NT2/D1 (cell line): ENCODE measurements at places on chromosomes 7 and 10.
A peak's percentile ranks its signal among the peaks of the same experiment; 100 is the strongest.

DNA sequence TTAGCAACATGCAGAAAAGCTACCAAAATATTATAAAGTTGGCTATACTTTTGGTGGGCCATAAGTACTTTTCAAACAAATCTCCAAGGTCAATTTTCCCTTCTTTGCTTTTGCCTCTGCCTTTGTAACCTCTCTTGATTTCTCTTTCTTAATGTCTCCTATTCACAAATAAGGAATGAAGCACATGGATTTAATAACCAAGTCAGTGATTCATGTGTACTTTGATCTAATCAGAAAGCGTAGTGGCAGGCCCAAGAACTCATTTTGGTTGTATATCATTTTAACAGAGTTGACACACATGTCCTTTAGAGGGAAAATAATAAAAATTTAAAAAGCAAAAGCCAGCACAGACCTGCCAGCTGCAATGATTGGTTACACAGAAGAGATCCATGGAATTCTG lies 93.7 kb downstream of the FZD1 start:
- DNase-seq, result no peak

DNA sequence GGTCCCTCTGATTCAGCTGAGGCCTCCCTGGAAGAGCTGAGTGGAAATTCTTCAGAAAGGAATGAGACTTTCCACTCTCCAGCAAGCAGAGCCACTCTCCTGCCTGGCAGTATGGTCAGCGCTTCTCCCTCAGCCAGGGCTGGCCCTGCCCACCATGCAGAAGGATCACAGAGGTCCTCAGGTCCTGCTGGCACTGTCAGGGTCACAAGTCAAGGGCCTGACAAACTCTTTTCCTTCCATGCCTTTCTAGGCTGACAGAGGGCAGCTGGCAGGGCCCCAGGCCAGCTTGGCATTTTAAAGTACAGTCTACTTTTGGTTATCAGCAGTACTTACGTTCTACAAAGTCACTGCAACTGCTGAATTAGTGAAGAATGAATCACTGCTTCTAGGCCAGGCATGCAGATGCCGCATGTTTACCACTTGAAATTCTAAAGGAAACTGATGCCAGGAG lies 119.3 kb upstream of the FRMD4A start:
- no peak for DNase-seq

DNA sequence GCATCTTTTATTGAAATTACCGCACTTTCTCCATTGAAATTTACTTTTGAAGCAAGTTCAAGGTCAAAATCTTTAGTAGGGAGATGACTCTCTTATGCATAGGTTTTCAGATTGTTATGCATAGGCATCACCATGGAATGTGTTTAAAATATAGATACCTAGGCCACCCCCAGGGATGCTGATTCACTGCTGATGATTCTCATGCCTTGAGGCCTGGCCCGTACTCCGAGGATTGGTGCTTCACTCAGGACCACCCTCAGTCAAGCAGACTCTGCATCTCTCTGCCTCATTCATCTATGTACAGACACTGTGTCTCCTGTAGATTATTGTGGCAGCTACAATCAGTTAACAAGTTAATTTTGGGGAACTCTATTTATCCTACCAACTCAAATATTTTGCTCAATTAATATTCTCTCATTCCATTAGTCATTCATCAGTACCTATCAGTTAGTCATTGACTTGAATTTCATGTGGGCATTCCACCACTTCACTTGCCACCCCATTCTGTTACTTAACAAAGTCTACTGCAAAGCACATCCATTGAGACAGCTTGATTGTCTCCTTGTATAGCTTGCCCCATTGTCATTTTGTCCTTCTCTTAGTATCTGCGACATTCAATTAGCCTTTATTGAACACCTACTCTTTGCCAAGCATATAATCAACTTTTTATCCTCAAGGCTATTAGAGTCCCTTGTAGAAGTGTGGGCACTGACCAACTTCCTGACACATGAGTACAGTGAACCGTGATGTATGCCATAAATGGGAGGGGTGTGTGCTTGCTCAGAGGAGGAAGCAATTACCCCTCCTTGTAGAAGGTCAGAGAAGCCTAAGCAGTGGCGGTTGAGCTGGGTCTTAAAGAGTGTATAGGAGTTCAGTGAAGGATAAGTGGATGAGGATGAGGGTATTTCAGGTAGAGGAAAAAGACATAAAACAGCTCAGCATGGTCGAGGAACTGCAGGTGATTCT lies 255.6 kb upstream of the BMPER start:
- DNase-seq, result no peak

- no peak for DNase-seq
These were observed 475.3 kb upstream of the NRP1 start for GRCh38 chr10:33809732-33810131.

DNA sequence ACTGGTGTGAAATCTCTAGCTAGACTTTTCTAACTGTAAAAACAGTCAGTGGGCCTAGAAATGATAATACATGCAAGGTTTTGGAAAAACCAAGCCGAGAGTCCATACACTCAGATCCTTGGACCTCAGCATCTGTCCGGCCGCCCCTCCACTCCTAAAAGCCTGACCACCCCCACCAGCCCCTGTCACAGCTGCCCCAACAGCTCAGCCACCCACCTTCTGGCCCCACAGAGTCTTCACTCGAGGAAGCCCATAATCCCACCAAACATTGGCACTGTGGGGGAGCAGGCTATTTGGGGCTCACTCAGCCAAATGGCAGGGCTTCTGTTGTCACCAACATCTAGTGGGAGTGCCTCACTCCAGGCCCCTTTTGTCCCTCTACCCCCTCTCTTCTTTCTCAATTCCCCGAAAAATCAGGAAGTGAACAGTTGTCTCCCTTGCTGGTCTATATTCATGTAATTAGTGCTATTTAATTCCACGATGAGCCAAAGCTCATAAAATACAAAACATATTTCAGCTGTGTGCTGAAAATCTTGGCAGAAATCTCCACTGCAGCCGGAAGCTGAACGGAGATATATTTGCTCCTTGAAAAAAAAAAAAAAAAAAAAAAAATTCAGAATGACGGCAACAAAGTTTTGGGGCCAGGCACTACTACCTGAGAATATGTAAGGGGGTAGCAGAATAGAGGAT lies 55.5 kb downstream of the PLXNA4 start:
- DNase-seq, result no peak

GRCh38 chr10:44985175-44985681 lies 6.6 kb upstream of the DEPP1 start:
- DNase-seq, result no peak

DNA sequence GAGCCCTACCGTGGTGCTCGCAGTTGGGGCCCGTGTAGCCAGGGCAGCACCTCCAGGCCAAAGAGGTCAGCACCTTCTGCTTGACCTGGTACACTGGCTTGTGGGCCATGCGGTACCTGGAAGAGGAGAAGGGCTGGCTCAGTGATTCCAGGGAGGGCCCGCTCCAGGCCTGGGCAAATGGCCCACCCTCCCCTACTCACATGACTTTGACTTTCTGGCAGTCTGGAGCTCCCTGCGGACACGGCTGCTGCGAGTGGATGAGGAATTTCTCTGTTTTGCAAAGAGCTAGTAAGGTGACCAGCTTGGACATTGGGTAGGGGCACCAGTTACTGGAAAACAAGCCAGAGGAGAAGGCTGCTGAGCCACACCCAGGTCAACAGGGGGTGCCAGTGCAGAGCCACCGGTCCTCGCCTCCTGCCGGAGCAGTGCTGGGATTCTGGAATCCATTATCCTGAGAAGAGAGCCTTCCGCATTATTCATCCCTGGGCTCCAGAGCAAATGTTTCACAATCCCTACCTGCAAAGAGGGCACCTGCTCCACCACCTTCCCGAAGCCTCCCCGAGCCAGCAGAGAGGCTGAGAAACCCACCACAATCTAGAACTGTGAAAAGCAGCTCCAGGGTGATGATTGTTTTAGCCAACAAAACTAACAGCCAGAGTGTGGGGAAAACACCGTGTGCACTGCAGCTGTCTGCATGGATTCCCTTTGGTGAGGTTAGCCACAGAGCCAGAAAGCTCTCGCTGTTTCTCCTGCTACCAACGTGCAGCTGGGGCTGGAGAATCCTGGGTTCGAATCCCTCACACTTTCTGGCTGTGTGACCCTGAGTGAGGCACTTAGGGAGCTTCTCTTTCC lies 11.8 kb downstream of the MMRN2 start:
- peak; percentile 64 for DNase-seq

DNA sequence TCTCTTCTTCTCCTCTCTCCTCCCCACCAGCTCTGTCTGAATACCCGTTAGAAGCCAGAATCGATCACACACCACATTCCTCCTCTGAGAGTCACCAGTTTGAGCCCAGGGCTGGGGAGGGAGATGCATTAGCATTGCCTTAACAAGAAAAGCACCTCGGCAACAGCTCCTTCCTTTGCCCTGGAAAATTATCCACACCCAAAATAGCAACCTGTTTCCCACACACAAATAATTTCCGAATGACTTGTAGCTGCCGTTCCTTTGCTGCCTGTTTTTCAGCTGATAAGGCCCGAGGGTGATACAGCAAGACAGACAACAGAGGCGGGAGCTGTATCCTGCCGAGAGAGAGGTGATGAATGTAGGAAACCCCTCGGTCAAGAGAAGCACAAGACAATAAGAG lies 91.3 kb downstream of the CPXM2 start:
- no peak for DNase-seq

GRCh38 chr7:76395965-76396726 lies 13.4 kb downstream of the SSC4D start:
- DNase-seq, result no peak

DNA sequence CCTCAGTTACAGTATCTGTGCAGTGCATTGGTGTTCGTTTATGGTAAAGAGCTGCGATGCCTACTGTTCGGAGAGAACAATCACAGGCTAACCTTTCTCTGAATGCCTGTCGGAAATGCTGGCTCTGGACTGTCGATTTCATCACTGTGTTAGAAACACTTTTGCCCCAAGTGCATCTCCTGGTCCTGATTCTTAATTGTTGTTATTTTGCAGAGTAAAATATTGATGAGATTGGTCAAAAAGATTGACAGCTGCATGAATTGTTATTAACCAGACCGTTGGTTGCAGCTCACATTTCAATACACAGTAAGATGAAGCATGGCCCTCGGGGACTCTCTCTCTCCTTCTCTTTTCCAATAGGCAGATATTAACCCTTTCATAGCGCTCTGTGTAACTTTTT lies 557.4 kb upstream of the ADARB2 start:
- DNase-seq, result no peak
